Mesenteric fat pad (tissue), 1 donor: ENCODE measurements at places on chromosomes 13 and 19. TPM values are rescaled to one million over a fixed set of nuclear protein-coding genes. Genes with fewer than 3 reads are reported as not detected.

Gene PTPRH
- 1.00 TPM for total RNA-seq

Gene NRTN
- 0.42 TPM for total RNA-seq

DNA sequence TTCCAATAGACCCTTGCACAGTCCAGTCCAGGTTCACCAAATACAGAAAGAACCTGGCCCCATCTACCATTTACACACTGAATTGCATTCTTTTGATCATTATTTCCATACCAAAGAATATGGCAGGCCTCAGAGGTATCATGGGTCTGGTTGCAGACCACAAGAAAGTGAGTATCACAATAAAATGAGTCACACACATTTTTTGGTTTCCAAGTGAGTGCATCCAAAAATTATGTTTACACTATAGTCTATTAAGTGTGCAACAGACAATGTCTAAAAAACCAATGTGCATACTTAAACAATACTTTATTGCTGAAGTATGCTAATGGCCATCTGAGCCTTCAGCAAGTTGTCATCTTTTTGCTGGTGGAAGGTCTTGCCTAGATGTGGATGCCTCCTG lies 105.3 kb downstream of the SPACA7 start:
- no peak for DNase-seq

- DNase-seq: no peak
Measured at GRCh38 chr19:52936954-52937325, 13.7 kb upstream of the ZNF888 start.

DNA sequence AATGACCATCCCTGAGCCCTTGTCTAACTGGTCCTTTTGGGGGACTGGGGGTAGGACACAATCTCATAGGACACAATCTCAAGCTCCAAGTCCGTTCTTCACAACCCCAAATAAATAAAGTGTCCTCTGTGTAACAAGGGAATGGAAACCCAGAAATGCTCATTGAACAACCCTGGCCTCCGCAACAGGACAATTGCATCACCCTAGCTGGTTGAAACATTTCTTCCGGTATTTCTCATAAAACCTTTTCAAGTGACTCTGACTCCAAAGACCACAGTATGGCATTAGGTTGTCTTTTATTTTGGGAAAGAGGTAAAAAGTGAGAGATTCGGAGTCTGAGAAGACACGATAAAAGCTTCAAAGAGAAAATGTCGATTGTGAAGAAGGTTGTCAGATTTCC lies 186.6 kb downstream of the ZNF536 start:
- no peak for DNase-seq

- DNase-seq: no peak
Measured at GRCh38 chr19:13861392-13861713, 15.6 kb upstream of the NANOS3 start.
